ENCODE measurements at places on chromosomes 13 and 19.

DNA sequence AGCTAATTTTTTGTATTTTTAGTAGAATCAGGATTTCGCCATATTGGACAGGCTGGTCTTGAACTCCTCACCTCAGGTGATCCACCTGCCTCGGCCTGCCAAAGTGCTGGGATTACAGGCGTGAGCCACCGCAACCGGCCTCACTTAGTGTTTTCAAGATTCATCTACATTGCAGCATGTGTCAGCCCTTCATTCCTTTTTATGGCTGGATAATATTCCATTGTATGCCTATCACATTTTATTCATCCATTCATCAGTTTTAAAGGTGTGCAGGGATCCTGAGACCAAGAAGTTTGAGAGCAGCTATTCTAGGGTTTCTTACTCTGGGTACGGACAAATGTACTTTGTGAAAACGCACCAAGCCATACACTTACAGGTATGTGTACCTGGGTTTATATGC lies 9.1 kb downstream of the COQ8B start:
- no peak for DNase-seq

DNA sequence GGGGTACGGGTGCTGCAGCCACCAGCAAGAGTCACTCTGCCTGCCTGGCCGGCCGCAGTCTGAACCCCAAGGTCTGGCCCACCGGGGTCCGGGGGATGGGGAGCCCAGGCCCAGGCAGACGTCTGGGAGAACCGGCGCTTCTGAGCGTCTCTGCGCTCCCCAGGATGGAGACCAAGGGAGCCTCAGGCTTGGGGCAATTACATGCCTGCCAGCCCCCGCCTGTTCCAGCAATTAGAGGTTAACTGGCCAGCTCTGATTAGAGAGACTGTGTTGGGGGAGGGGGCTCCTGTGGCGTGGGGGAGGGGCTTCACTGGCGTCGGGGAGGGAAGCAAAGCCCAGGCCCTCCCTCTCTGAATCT lies 11.9 kb downstream of the MEIS3 start:
- DNase-seq, result no peak

DNA sequence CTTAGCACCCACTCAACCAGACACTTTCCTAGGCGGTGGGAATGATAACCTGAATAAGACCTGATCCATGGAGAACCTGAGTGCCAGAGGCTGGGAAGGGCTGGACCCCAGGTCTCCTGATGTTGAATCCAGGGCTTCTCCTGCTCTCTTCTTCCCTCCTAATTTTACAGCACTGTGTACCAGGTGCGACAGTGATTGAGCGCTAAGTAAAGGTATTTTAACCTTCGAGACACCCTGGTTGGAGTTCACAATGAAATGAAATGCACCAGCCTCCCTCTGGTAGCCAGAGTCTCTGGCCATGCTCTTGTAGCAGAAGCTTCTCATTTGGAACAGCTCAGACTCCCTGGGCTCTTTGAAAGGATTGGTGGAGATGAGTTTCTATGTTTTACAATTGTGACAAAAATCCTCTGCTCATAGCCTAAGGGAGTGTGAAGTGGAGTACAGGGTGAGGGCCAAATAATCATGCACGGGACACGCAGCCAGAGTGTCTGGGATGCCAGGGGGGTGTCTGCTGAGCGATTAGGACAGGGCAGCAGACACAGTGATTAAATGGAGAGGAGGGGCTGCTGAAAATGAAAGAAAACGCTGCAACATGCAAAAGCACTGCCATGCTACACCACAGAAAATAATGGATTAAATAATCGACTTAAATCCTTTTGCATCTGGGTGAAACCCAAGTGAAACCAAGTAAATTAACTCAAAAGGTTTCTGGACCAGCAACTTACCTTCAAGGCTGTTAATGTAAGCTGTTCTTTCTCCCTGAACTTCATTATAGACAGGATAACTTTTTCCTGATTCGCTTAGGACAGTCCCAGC lies 83.8 kb downstream of the FAM216B start:
- no peak for DNase-seq

DNA sequence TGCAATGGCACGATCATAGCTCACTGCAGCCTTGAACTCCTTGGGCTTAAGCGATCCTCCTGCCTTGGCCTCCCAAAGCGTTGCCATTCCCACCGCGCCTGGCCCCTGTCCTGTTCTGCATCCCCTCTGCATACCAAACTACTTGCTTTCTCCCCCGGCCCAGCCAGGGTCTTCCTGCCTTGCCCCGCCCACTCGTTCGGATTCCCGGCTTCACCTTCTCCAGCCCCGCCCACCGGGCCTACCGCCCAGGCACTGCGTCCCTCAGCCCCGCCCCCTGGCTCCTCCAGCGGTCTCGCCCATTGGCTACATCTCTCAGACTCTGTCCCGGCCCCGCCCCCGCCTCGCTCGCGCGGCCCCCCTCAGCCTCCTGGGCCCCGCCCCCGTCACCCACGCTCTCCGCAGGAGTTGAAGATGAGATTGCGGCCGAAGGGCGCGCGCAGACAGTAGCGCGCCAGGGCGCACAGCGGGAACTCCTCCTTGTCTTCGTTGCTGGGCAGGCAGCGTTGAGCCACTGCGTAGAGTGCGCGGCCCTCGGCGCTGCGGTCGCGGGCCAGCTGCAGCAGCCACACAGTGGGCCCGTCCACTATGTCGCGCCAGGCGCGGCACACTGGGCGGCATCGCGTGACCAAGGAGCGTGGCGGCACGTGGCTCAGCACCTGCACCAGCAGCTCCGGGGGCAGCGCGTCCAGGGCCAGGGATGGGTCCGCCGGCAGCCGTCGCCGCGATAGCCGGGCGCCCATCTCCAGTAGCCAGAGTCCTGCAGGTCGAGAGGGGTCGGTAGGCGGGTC lies 19.0 kb downstream of the MRPS12 start:
- no peak for DNase-seq

DNA sequence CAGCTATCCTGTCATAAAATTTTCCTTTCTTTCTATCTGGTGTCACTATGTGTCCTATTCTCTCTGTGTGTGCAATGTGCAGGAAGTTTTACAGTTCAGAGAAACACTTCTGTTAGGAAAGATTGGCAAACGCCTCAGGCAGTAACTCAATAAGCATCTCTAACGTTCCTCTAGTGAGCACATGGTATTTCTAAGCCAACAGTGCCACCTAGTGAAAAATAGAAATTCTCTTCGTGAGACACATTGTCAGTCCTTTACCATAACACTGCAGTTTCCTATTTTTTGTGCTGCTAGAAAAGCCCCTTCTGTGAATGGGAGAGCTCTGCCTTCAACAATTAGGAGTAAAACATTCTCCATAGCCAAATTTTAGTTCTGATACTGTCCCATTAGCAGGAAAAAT lies 50.7 kb downstream of the ZNF723 start:
- DNase-seq, result no peak

DNA sequence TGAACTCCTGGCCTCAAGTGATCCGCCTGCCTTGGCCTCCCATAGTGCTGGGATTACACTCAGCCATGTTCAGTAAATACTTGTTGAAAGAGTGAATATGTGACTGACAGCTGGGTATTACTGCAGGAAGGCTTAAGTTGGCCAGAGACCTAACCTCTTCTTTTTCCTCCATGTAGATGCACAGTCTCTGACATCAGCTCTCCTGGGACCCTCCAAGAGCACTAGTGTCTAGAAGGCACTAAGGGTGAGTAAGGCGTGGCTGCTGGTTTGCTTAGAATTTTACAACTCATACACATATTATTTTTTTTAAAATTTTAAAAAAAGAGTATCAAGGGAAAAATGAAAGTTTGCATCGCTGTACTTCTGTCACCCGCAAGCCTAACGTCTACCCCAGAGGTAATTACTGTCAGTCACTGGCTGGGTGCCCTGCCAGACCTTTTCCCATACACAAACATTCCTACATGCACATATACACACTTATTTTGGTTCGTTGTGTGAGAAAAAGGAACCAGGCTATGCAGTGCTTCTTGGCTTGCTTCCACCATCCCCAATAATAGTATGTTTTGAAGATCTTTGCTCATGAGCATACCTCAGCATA lies 122.0 kb downstream of the SIPA1L3 start:
- no peak for DNase-seq
